ENCODE measurements at places on chromosomes 2 and 18.

- DNase-seq, result peak; percentile 80
Measured at GRCh38 chr18:79575891-79576685, 103.5 kb upstream of the CTDP1 start.

DNA sequence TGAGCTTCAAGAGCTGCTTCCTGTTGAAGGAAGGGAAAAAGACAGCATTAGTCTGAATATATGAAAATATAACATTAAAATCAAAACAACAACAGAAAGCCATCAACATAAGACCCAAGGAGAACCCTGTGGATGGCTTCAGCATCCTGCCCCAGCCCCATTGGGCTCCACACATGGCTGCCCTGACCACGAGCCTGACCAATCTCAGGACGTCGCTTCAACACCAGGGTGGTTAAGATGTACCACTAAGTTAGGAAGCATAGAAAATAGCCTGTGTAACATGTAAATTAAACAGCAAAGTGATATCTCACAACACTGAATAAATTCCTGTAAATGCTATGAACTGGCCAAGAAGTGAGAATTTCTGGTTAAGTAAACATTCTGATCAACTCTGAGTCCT is 77.2 kb upstream of the CD226 start:
- DNase-seq, result no peak

DNA sequence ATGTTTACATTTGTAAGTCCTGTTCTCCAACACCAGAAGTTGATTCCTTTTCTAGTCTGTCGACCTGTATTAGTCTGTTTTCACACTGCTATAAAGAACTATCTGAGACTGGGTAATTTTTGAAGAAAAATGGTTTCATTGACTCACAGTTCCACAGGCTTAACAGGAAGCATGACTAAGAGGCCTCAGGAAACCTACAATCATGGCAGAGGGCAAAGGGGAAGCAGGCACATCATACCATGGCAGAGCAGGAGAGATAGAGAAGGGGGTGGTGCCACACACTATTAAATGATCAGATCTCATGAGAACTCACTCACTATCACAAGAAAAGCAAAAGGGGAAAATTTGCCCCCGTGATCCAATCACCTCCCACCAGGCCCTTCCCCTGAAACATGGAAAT is 112.8 kb upstream of the MAP3K20 start:
- DNase-seq, result peak; percentile 43

- no peak for DNase-seq
Measured at GRCh38 chr2:6535572-6535971, 330.1 kb downstream of the CMPK2 start.

- no peak for DNase-seq
Measured at GRCh38 chr2:216231867-216232266, 122.7 kb downstream of the XRCC5 start.

- DNase-seq, result no peak
Measured at GRCh38 chr2:168371273-168372019, 84.6 kb upstream of the CERS6 start.

- peak; percentile 75 for DNase-seq
Measured at GRCh38 chr2:206971805-206972204, 32.5 kb downstream of the CPO start.

- no peak for DNase-seq
Measured at GRCh38 chr2:232696609-232697058, 497 bp upstream of the GIGYF2 start.

GRCh38 chr2:27070653-27071276 is 689 bp downstream of the OST4 start:
- no peak for DNase-seq

- peak; percentile 44 for DNase-seq
Measured at GRCh38 chr2:119753041-119753929, 6.4 kb upstream of the PTPN4 start.

DNA sequence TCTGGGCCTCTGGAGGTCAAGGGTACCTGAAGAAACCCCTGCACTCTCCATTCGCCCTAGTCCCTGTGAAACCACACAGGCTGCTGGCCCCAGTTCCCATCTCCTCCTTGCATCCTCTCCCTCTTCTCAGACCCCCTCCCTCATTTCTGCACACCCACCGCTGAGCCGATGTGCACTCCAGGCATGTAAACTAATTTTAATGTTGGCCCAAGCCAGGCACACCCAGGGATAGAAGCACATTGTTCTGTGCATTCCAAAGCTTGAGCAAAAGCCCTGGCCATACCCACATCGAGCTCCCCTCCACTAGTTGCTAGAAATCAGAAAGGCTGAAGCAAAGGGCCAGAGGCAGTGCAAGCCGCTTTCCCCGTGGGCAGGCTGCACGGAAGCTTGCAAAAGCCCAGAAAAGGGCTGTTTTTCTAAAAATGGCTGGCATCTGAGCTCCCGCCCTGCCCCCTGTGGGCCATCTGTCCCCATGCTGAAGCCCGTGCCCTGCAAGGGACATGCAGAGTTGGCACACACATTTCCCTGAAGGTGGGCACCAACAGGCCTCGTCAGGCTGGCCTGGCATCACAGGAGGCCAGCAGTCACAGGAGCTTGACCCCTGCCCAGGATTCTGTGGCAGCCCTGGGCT is 181.6 kb downstream of the SMAD7 start:
- no peak for DNase-seq

DNA sequence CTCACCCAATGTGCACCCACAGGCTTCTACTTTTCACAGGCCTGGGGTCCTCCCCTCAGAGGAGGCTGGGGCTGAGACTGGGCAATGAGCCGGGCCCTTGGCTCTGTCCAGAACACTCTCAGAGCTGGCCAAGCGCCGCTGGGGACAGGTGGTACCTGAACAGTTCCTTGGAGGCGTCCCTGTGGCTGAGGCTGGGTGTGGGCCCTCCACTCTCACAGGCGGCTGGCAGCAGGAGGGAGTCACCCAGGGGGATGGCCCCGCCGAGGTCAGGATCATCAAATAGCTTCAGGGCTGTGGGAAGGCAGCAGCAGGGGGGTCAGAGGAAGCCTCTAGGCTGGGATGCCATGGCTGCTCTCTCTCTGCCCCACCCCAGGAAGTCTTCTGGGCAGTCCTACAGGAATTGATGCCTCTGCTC is 27.1 kb downstream of the HS1BP3 start:
- no peak for DNase-seq

DNA sequence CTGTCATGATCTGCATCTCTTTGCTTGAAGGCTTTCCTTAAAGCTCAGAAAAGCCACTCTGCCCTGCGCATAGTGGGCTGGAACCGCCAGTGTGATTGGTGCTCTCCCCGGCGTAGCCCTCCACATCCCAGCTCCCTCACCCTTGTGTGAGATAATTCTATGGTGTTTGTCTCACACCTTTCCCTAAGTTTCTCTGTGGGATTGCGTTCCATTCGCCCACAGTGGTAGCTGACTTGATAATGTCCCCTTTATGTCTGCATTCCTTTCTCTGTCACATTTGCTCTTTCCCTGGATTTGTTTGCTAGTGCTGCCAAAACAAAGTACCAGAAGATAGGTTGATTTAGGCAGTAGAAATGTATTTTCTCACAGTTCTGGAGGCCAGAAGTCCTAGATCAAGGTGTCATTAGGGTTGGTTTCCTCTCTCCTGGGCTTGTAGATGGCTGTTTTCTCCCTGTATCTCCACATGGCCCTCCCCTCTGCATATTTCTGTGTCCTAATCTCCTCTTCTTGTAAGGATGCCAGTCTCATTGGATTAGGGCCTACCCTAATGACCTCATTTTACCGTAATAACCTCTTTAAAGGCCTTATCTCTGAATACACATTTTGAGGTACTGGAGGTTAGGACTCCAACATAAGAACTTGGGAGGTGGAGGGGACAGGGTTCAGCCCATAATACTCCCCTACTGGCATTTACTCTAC is 7.4 kb upstream of the TMEM87B start:
- DNase-seq, result no peak

DNA sequence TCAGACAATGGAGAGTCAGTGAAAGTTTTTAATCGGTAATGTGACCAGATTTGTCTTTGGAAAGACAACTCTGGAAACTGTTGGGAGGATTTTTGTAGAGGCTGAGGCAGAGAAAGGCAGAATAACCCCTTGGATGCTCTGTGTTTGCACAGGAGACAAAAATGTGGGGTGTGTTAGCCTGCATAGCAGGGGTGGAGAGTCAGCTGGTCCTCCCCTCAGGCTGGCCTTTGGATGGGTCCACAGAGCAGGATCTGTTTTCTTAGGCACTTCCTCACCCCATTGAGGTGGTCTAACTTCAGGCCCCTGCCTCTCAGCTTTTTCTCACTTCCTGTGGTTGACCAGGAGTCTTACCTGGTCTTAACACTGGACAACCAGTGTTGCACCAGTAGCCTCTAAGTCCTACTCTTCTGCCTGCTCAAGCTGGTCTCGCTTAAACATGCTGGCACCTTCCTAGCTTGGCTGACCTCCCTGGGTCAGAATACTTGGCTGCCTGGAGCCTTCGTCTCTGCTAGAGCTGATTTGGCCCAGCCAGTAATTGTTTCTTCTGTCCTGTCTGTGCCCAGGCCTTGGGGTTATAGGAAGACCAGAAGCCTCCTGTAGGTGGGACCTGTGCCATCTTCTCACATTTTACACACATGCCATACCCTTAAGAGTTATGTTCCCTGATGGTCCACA is 259.8 kb upstream of the RASGRP3 start:
- no peak for DNase-seq

GRCh38 chr18:34219651-34220050 is 5.1 kb downstream of the NOL4 start:
- no peak for DNase-seq

DNA sequence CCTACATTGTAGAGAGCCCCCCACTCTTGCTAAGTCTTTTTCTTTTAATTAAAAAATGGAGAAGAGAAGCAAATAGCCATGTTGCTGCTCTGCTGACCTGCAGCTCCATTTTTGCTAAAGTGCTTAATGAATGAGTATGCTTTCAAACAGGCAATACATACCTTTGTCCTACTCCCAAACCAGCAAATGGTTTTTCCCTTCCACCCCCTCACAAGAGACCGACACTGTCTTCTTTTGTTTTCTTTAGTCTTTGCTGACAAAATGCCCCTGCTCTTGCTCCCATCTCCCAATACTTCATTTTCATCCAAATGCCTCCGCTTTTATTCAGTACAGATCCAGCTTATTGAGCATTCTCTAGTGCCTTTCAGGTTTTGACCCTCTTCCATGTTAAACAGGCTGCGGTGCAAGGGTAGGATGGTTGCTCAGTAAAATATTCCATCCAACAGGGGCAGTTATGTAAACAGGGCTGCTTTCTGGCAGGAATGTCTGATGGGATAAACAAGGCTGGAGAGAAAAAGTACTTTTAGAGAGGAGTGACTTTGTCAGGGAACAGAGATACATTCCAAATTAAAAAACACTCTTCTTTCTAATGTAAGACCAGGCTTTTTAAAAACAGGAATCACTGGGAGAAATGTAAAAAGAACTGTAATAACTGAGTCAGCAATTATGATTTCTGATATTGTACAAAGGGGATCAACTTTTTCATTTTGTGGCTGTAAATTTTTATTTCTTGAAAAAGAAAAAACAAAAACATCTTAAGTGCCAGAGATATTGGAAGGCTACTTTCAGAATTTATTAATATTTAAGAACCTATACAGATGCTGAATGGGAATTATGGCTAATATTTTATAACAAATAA is 136.8 kb downstream of the MEP1B start:
- no peak for DNase-seq

GRCh38 chr2:136136931-136137330 is 19.0 kb upstream of the CXCR4 start:
- DNase-seq, result no peak

GRCh38 chr2:113175042-113175628 is 1.4 kb downstream of the PSD4 start:
- DNase-seq, result peak; percentile 12

DNA sequence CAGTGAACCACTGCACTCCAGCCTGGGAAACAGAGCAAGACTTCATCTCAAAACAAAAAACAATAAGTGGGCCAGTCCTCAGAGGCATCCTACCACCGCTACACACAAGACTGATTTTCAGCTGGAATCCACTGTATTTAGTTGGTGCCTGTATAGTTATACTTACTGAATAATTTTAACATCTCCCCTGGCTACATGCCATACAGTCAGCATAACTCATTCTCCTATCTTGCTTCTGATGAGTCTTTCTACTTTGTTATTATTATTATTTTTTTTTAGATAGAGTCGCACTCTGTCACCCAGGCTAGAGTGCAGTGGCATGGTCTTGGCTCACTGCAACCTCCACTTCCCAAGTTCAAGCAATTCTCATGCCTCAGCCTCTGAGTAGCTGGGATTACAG is 19.9 kb upstream of the CAB39 start:
- no peak for DNase-seq

DNA sequence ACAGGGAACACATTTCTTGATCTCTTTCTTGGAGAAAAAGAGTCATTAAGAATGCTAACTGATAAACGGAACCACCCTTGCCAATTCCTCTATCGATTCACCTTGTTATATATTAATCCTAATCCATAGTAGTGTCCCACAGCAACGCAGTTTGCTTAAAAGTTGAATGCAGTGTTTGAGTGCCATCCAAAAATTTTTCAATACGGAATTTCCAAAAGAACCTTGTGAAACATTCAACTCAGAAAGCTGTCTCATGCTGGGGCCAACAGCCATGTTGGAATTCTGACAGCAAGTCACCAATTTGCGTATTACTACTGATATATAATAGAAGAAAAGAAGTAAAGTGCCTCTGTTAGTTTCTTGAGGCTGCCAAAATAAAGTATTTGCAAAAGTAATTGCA is 42.3 kb downstream of the ANXA4 start:
- DNase-seq, result no peak

DNA sequence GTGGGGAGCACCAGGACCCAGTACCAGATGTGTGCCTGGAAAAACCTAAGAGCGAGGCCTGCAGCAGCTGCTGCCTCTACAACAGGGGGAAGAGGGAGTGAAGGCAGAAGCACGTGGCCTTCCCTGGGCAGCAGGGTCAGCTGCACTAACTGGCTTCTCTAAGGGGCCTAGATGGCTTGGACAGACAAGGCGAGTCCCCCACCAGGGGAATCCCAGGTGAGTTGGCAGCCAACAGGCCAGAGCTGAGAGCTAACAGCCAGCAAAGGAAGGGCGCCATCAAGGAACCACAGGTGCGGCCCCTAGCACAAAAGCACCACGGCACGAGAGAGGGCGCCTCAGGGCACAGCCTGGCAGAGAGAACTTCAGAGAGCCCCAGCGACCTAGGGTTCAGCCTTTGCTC is 19.8 kb upstream of the MAL start:
- DNase-seq, result no peak

DNA sequence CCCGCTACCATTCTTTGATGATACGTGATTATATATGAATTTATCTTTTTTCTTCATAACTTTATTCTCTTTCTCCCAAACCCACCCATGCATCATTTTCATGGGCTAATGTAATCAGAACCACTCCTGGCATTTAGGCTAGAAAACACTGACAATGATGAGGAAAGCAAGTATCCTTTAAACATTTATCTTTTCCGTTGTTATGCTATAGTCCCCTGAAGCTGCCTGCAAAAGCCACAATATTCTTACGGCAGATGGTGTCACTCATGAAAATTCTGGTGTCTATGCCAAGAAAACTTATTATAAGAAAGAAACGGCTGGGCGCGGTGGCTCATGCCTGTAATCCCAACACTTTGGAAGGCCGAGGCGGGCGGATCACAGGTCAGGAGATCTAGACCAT is 221.8 kb upstream of the CTAGE1 start:
- DNase-seq, result peak; percentile 39

- DNase-seq, result no peak
Measured at GRCh38 chr18:76458522-76459311, 36.3 kb downstream of the ZNF516 start.

- DNase-seq, result no peak
Measured at GRCh38 chr2:108612514-108613183, 78.4 kb downstream of the LIMS1 start.

All from fibroblast of skin of abdomen (primary cell).